NCI-H1436 treated with DMSO at 0.1 percent for 48 hours (cell line): ENCODE measurements at places on chromosomes 7 and 10.

- DNase-seq = no peak
Measured at GRCh38 chr10:30430544-30431298, 3.3 kb upstream of the MAP3K8 start.

DNA sequence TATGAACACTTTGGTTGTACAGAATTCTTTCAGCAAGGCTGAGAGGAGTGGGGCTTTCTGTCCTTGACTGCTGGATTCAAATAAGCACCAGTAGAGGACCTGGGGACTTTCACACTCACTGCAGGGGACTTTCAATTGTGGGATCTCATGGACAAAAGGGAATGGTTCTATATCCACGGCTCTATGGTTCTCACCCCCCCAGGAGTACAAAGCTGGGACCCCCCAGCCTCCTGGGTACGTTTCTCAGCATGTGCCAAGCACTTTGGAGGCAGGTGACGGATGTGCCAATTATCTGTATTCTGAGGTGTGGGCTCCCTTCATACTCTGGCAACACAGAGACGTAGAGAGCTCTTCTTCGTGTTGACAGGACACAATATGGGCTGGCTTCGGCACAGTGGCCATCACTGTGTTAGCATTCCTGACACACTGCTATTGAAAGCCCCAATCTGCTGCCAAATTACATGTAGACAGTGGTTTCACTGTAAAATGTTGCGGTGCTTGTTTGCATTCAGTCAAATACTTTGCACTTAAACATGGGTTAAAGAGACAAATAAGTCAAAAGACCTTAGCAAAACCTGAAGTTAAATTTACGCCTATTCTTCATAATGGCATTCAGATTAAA, 92.7 kb upstream of the SAMD8 start:
- no peak for DNase-seq

GRCh38 chr10:71205468-71205867, 6.9 kb upstream of the UNC5B start:
- DNase-seq = no peak

GRCh38 chr7:138880881-138881578, 83.0 kb upstream of the ATP6V0A4 start:
- no peak for DNase-seq

DNA sequence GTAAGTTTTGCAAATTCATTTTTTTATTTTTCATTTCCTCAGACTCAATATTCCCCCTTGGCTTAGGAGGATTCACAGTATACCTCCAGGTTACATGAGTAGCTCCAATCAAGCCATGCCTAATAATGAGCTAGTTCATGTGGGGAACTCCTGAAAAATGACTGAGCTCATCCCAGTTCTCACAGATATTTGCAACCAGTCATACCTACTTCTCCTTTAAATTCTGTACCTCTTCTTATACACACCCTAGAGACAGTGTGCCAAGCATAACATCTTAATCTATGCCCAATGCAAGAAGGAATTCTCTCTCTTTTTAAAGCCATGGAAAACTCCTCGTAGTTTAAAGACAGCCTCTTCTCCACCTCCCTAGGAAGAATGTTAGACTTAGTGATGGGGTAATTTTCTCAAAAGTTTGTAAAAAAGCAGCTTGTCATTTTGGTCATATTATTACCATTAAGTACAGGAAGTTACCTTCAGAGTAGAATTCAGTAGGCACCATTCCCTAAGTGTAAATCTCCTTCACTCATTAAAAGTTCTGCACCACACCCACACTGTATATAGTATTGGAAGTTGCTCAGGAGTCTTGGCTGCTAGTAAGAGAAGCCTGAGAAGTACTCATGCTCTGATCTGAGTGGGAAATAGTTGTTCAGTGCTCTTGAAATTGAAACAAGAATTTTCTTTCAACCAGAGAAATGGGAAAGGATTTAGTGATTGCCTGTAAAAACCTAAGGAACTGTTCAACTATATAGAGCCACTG, 72.7 kb downstream of the PTPRZ1 start:
- no peak for DNase-seq

- DNase-seq = no peak
Measured at GRCh38 chr7:139946533-139946932, 116.2 kb downstream of the PARP12 start.

GRCh38 chr10:128052696-128053095, 73.5 kb downstream of the MKI67 start:
- DNase-seq = no peak

DNA sequence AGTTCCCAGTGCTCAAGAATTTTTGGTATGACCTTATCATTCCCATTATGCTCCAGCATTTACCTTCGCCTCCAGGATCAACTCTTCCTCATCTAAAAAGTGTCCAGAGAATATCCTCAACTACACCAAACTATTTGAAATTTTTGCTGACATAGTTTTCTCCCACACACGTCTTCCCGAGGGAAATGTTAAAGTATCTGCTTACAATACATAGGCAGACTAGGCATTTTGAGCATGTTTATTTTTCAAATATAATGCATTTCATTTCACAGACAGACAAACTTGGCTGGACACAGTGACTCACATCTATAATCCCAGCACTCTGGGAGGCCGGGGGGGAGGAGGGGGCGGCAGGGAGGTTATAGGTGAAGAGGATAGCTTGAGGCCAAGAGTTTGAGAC, 177.1 kb upstream of the TRIM24 start:
- no peak for DNase-seq

GRCh38 chr10:9762966-9763656, 1254.6 kb upstream of the CELF2 start:
- no peak for DNase-seq
